ENCODE measurements at places on chromosomes 12 and 14.

GRCh38 chr12:90917431-90917830 lies 37.5 kb downstream of the CCER1 start:
- no peak for DNase-seq

GRCh38 chr14:49464885-49465284 lies 121.3 kb downstream of the RPS29 start:
- no peak for DNase-seq

DNA sequence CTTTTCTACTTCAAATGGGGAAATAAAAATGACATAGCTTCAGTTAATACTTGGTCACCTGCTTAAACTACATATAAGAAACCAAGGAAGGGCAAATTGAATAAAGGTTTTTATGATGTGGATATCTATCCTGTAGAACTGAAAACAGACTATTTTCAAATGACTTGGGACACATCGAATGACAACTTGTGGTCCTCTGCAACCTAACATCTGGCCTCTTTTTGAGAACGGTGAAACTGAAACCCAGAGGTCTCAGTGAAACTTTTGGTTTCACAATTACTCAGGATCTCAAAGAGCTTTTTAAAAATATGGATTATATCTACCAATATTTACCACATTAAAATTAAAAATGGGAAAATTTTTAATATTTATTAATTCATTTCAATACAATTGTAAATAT lies 65.2 kb downstream of the PPP2R5E start:
- no peak for DNase-seq

- DNase-seq: no peak
Measured at GRCh38 chr12:65941388-65941787, 117.1 kb downstream of the HMGA2 start.

GRCh38 chr12:31715283-31715825 lies 13.5 kb downstream of the AMN1 start:
- no peak for DNase-seq

DNA sequence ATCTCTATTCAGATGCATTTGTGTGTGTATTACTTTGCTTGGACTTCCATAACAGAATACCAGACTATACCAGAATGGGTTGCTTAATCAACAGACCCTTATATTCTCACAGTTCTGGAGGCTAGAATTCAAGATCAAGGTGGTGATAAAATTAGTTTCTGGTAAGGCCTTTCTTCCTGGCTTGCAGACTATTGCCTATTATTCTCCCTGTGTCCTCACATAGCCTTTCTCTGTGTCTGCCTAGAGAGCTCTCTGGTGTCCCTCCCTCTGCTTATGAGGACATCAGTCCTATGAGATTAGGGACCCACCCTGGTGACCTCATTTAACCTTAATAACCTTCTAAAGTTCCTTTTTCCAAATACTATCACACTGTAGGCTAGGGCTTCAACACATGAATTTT lies 106.0 kb downstream of the FAR2 start:
- no peak for DNase-seq

DNA sequence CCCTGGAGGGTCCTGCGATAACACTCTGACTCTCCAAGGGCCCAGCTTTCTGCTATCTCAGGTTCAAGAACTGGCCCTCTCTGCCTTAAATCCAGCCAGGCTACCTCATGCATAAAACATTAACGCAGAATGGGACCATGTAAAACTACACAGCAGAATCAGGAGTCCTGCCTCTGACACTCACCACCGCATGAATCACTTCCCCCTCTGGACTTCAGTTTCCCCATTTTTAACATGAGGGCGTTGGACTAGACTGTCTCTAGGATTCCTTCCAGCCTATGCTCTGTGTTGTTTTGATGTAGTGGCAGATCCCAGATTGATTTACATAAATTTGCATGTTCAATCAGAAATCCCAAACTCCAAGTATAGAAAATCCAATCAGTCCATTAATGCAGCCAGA lies 3.3 kb downstream of the NCKAP5L start:
- DNase-seq: no peak

DNA sequence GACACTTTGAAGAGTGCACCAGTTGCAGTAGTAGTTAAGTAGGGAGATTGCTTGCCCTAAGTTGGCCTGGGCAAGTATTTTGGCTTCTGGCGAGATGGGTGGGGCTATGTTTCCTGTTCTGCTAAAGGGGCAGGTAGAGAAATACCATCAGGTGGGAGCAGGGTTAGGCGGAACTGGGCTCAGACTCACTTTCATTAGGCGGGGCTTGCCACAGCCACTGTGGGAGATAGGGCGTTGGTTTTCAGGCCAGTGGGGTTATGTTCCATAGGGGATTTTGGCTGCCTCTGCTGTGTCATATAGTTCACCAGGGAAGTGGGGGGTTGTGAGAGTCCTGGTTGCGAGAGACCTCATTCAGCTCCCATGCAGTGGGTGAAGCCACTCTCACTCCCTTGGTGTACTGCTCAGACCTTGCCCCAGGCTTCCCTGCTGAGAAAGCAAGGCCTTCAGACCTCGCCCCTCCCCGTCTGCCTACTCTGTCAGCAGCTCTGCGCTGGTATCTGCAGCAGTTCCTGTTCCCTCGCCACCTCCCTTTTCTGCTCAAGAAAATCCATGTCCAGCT lies 43.3 kb downstream of the AEBP2 start:
- peak; percentile 22 for DNase-seq

DNA sequence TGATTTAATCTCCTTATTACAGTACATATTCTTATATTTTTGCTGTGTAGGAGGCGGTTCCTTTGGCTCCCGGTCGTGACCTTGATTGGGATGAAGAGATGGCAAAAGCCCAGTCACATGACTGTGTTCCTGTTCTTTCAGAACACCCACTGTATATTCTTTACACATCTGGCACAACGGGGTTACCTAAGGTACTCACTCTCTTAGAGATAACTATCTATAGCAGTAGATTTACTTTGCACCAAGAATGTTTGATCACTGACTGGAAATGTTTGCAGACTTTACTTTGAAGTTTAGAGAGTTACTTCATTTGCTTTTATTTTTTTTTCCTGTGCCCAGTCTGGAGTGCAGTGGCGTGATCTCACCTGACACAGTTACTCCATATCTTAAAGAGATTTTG lies 65.2 kb downstream of the ACSS3 start:
- no peak for DNase-seq

- DNase-seq: no peak
Measured at GRCh38 chr12:41473441-41473840, 285.3 kb downstream of the PDZRN4 start.

DNA sequence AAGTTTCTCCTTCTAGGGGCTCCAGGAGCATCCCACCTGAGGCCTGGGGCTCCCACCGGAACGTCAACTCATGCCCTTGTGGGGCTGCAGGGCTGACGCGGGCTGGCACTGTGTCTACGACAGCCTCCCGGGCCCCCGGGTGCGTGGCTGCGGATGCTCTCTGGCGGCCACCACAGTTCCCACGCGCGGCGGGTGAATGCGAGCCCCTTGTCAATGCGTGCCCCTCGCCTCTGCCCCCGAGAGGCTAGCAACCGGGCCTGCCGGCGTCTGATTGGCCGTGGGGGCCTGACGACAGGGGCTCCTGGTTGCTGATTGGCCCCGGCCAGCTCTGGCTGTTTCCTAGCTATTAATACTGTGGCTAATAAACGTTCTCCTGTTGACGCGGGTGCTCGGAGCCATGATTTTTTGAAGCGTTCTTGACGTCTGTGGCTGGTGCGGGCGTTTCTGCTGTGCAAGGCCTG lies 1.8 kb upstream of the MEG3 start:
- no peak for DNase-seq

DNA sequence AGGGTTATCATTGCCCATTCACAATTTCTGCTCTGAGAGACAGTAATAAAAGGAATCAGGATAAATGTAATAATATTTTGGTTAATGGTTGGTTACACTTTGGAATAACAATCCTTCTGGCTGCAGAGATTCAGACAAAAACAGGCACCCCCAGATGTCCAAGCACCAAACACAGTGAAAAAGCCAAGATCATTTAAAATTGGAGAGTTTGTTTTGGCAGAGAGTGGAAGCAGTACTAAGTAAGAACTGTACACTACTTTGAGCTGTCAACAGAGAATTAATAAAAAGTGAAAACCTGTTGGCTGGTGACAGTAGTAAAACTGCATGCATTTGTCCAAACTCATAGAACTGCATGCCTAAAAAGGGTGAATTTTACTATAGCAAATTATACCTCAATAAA lies 15.6 kb upstream of the IL22 start:
- no peak for DNase-seq

- peak; percentile 75 for DNase-seq
Measured at GRCh38 chr14:103871596-103872480, 24.5 kb upstream of the PPP1R13B start.

DNA sequence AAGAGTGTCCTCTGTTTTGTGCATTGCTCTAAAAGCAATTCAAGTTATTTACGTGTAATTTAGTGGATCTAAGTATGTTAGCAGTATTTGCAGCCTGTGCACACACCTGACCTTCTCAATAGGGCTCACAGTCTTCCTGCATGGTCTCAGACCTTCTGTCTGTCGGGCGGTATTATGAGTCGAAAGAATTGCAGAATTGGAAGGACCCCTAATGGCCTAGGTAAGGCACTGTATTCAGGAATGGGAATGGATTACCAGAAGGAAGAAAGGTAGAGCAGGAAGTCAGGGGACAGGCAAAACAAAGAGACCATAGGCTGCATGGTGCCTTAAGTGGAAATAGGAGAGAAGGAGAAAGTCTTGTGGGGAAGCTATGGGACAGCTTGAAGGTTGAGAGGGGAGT lies 341.6 kb downstream of the VRK1 start:
- no peak for DNase-seq

GRCh38 chr14:65415613-65416012 lies 3.1 kb downstream of the FUT8 start:
- DNase-seq: no peak

DNA sequence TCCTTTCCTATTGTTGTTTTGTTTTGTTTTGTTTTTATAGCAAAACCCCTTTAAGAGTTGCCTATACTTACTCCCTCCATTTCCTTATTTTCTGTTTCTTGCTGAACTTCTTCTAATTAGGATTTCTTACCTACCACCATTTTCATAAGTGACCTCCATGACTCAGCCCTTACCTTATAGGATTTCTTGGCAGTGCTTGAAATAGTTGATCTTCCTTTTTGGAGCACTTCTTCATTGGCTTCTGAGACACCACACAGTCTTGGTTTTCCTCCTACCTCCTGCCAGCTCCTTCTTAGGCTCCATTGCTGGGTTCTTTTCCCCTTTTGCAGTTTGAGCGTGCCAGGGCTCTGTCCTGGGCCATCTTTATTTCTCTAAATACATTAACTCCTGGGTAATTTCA lies 23.4 kb upstream of the EID3 start:
- no peak for DNase-seq

DNA sequence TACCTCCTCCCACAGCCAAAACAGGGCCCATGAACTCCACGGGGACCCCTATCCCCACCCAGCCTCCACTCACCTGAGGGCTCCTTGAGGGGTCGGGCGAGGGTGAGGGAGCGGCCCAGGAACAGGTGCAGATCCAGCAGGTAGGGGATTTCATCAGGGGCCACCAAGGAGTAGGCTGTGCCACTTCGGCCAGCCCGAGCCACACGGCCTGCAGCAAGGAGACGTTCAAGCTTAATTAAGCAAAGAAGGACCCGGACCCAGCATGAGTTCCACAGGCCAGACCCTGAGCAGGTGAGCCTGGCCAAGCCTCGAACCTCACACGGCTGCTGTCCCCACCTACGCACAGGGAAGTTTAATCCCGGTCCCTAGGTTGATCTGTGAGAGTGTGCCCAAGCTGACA lies 15.6 kb downstream of the DDX54 start:
- DNase-seq: no peak

- no peak for DNase-seq
Measured at GRCh38 chr14:76090616-76091391, 60.9 kb upstream of the GPATCH2L start.

- no peak for DNase-seq
Measured at GRCh38 chr12:562634-563033, 100.6 kb downstream of the NINJ2 start.

DNA sequence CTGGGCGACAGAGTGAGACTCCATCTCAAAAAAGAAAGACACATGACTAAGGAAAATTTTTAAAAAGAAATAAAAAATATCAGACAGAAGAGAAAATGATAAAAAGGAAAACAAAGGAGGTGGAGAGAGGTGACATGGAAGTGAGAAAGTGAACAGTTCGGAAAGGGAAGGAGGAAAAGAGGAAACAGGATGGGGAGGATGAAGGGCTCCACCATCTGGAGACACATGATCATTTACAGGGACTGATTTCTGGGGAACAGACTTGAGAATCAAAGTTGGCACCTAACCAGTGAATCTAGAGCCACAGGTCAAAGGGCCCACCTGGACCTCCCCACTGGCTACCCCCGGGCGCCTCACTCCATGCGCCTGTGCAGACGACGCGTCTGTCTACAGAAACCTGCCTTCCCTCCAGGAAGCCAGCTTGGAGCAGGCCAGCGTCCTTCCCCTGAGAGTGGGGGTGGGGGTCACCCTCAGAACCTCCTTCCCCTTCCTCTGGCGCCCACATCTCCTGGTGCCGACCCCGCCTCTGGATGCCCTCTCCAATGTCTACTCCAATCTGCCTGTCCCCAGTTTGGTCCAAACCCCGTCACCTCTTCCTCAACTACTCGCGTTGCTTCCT lies 60.5 kb downstream of the AMN start:
- no peak for DNase-seq

GRCh38 chr12:59093073-59093772 lies 172.9 kb upstream of the LRIG3 start:
- DNase-seq: no peak

GRCh38 chr12:81094718-81095360 lies 17.0 kb downstream of the ACSS3 start:
- DNase-seq: no peak

DNA sequence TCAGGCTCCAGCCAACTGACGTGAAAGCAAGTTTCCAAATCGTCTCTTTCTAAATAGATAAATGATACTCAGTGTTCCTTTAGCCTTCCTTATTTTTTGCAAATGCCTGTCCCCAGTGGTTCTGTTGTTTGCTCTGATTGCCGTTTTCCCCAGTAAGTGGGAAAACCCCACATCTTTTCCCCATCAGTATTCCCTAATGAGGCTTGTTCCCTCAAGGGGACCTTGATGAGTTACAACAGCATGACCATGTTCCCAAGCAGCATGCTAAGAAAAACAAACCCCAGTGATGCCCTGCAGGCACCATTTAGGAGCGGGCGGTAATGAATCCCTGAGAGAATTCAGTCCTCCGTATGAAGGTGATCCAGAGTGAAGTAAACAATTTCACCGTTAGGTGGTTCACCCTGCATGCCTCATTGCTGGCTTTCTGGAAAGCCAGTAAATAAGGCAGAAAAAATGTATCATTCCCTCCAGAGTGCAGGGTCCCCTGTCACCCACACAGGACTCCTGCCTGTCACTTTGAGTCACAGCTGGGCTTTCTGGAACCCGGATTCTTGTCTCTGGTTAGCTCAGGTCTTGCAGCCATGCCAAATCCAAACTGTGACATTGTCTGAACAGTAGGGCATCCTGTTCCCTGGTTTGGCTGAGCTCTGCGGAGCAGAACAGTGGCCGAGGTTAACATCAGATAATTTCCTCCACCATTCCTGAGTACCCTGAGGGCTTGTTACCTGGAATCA lies 222.6 kb downstream of the RGS6 start:
- no peak for DNase-seq

Measured in activated gamma-delta T cell treated with Interleukin-2 at 50 U/mL for 16 hours (primary cell).